Fibroblast of mammary gland (primary cell): ENCODE measurements at places on chromosomes 2 and 18.

GRCh38 chr2:190635781-190636180 is 13.1 kb upstream of the NAB1 start:
- no peak for DNase-seq

GRCh38 chr18:22284581-22285360 is 115.4 kb downstream of the GATA6 start:
- no peak for DNase-seq

DNA sequence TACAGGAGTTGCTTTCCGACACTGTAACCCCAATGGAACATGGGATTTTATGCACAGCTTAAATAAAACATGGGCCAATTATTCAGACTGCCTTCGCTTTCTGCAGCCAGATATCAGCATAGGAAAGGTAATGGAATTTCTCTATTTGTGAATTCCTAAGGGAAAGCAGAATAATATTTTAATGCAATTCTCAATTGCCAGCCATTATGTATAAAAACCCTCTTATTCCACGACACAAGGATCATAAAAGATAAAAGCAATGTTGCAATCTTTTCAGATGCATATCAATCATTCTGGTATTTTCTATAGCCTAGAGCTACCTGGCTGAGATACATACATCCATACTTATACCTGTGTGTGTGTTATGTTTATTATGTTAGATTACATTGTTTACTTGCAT is 31.2 kb downstream of the PTH2R start:
- no peak for DNase-seq

DNA sequence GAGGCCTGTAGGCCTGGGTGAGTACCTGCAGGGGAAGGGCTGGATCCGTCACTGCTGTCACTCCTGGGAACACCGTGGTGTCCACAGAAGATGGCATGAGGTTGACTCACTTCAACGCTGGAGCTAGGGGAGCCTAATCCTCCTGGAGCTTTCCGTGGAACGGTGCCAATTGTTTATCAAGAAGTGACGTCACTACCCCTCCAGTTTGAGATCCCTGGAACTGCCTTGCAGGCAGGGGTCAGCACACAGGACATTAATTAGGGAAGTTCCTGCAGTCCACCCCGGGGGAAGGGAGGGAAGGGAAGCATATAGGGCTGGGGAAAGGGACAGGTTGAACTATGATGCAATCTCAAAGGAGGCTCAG is 408.6 kb downstream of the GALR1 start:
- no peak for DNase-seq

DNA sequence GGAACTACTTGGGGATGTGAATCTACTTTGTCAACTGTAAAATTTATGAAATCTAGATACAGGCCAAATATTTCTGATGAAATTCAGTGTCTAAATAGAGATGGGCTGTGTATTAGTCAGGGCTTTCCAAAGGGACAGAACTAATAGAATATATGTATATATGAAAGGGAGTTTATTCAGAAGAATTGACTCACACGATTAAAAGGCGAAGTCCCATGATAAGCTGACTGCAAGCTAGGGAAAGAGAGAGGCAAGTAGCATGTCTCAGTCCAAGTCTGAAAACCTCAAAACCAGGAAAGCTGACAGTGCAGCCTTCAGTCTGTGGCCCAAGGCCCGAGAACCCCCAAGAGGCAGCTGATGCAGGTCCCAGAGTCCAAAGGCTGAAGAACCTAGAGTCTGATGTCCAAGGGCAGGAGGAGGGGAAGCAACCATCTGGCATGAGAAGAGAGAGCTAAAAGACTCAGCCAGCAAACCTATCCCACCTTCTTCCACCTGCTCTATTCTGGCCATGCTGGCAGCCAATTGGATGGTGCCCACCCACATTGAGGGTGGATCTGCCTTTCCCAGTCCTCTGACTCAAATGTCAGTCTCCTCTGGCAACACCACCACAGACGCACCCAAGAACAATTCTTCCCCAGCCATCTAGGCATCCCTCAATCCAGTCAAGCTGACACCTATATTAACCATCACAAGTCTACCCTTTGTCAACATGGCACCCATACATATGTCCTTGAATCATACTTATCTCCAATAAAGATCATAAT is 29.3 kb upstream of the MEX3C start:
- no peak for DNase-seq

DNA sequence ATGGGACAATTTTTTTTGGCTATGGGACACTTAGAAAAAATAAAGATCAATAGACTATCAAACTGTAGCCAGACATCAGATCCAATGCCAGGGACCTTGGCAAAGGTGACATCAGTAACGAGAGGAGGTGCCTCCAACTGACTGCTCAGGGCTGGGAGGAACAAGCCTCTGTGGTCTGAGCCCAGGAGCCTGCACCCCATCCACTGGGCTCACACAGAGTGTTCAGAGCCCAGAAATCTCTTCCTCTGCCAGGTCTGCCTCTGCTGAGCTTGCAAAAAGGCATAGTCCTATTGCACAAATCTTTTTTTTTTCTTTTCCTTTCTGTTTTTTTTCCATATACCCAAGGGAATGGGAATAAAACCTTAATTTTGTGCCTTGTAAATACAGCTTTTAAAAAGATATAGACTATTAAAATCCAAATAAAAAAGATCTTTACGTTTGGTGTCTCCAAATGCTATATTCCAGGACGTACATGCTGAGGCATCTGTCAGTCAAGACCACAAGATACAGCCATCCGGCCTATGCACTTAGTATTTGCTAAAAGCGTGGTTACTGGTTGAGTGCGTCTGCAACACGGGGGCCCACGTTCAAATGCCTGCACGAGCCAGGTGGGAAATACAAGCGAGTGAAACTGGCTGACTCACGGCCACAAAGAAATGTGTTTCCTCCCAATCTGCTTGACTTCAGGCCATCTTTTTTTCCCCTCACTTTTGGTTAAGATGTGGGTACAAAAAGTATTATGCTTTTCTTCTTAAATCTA is 7.8 kb upstream of the ARHGAP25 start:
- DNase-seq = no peak

DNA sequence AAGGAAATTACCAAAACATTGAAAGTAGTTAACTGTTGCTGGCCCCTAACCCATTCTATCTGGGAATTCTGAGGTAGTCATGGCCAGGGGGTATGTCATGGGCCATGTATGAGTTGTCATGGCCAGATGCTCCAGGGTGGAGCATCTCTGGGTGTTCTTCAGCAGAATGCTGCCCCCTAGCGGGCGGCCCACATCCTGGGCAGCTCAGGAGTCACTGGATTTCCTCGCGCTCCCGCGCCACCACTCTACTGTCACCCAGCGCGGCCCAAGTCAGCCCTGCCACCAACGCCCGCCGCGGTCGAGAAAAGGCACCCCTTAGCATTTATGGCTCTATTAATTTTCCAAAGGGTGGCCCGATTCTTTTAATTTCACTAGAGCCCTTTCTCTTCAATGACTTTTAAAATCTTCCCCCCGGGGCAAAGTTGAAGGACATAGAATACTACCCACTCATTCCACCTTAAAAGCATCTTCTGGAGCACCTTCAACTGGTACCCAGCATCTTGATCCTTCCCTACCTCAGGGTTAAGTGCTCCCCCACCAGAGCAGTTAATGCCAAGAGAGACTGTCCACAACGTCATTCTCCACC is 41.6 kb downstream of the PKDCC start:
- peak; percentile 78 for DNase-seq

- no peak for DNase-seq
Measured at GRCh38 chr2:196415384-196415783, 224.1 kb upstream of the CCDC150 start.

GRCh38 chr2:101410114-101410513 is 22.8 kb upstream of the CREG2 start:
- no peak for DNase-seq

DNA sequence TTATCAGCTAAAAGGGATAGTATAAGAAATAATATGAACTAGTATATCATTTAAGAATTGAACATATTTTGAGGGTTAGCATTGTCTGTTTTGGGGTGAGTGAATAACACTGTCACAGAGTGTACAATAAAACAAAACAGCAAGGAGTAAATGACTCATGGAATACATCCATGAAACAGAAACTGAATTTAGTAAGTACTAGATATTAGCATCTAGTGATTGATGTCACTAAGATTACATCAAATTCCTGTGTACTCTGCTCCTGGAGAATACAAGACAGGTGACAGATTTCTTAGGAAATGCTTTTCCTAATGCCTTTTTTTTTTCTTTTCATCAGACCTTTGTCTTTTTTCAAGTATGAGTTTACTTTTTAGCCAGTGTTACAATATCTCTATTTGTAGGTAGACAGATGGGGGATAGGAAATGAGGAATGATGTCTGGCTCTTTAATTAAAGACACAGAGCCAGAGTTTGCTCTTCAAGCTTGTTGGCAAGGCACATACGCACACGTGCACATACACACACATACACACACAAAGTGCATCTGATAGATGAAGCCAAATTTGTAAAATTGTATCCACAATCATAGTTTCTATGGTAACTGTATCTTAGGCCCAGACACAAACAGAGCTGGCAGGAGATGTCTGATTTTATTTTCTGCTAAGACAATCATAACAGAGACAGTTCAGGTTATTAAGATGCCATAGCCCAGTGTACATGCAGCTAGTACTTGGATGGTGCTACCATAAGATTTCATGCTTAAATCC is 138.2 kb upstream of the NRP2 start:
- DNase-seq = no peak

DNA sequence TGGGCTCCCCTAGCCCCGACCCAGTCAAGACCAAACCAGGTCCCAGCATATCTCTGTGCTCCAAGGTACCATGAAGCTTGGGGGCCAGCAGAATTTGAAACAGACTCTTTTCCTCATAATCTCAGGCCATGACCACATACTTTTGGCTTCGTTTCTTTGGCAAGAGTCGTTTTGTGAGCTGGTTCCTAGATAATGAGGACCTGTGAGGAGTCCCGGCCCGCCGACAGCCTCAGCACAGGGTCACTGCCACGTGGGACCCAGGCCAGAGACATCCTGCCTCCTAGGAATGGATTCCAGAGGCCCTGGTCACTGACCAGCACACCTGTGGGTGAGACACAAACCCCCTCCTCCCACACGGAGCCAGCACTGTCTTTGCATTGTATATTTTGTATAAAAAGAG is 73.5 kb downstream of the VAPA start:
- no peak for DNase-seq

DNA sequence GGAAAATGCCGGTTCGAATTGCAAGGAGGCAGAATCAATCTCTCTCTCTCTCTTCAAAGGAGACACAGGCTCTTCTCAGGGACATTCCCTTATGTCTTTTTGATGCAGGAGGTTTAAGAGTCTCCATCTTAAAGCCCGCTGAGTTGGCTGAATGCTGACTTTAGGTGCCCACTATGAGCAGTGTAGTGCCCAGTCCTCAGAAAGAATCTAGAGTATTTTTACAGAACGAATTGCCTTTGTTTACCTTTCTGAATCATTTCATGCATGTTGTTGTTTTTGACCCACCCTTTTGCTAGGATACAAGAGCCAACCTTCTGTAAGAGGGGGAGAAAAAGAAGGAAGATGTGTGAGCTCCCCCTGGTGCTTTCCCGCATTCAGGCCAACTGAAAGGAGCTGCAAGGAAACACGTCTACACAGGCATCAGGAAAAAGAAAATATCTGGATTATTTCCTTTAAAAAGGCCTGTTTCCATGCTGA is 193.5 kb upstream of the TCF4 start:
- DNase-seq = peak; percentile 79

DNA sequence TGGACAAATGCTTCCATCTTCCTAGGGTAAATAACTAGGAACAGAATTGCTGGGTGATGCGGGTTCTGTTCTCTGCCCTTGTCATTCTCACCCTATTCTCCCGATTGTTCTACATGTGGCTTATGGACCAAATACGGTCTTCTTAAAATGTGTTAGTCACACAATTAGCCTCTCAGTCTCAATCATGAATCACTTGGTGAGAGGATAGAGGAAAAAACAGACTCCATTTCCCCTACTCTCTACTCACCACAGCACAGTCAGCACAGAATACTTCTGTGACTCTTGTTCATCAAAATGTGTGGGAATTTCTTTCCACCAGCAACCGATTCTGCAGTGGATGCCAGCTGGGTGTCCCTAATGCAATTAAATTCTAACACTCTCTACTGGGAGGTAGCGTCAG is 125.2 kb downstream of the SH3BP4 start:
- DNase-seq = no peak

GRCh38 chr2:17059458-17059857 is 393.8 kb upstream of the CYRIA start:
- DNase-seq = no peak

DNA sequence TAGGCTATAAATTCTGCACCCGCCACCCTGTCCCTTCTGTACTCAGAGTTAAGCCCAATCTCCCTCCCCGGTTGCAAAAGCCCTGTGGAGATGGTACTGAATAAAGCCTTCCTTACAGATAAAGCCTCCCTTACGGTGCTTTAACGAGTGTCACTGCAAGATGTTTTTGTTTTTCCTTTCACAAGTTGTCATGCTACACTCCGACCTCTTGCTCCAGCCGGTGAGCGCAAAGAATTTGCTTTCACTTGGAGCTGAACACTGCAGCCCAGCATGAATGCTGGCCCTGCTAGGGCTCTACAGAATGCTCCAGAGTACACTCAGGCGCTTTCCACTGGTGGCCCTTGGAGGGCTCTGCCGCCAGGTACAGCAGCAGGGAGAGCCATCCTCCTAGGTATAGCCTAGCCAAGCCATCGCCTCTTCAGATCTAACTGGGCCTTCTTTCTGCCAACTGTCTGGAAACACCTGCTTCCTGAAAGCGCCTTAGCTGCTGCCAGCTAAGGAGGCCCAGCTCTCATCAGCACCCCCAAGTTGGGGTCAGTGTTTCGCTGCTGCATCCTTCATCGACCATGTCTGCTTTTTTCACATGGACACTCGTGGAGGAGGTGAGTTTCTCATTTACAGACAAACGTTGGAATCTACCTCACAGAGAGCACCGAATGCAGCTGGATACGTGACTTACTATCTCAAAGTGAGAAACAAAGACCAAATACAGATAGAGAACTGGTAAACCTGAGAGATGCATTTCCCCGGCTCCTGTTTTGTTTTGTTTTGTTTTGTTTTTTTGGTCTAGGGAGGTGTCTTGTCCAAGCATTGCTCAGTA is 13.4 kb upstream of the CREG2 start:
- DNase-seq = no peak

DNA sequence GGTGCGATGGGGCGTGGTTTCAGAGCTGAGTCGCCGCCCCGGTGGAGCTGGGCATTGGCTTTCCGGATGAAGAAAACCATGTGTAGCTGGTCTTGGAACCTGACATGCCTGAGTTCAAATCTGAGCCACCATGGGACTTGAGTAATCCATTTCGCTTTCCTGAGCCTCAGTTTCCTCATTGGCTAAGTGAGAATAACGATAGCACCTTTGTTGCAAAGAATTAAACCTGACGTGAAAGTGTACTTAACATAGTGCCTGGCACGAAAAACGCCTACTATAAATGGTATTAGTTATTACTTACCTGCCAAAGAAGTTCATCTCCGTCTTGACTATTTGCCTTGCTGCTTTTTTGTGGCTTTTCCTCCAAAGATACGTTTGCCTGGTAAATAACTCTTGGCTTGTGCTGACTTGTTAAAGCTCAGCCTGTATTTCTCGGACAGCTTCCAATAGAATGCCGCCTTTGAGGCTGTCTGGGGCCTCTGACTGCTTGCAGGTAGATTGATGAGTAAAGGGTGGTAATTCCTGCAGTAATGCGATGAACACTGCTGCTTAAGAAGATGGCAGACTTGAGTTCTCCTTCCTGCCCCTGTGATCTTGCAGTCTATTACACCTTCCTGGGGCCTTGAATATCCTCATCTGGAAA is 1.3 kb downstream of the CDCA7 start:
- no peak for DNase-seq

- DNase-seq = peak; percentile 16
Measured at GRCh38 chr18:44682871-44683221, 2.2 kb downstream of the SETBP1 start.

GRCh38 chr2:207692206-207693065 is 19.0 kb upstream of the CCNYL1 start:
- peak; percentile 27 for DNase-seq
